ENCODE measurements at places on chromosomes 5 and 9.

- no peak for DNase-seq
These were observed 37.0 kb upstream of the PSD2 start for GRCh38 chr5:139758510-139759075.

- no peak for DNase-seq
These were observed 1.5 kb upstream of the DEPDC1B start for GRCh38 chr5:60701321-60701968.

- DNase-seq = no peak
These were observed 63.3 kb upstream of the SLCO6A1 start for GRCh38 chr5:102561894-102562760.

GRCh38 chr5:957748-958485 lies 50.7 kb upstream of the NKD2 start:
- no peak for DNase-seq

- DNase-seq = no peak
These were observed 304.1 kb downstream of the ARRDC3 start for GRCh38 chr5:91079037-91079436.

GRCh38 chr9:18268381-18268780 lies 205.6 kb upstream of the ADAMTSL1 start:
- DNase-seq = no peak

DNA sequence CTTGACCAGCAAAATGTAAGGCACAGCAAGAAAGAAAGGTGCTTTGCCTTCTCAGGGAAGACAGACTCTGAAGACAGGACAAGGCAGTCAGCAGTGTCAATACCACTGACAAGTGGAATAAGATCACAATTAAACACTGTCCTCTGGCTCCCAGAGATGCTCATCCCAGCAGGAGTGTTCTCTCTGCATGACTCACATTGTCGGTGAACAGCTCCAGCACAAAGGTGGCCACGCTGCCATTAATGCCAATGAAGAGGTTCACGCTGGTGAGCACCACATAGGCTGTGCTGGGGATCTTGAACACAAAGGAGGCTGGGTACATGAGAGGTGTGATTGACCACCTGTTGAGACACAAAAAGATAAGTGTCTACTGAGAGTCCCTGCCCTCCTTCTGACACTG lies 31.9 kb downstream of the NIPSNAP3B start:
- DNase-seq = no peak

- no peak for DNase-seq
These were observed 660.3 kb downstream of the TLR4 start for GRCh38 chr9:118364266-118365106.

- DNase-seq = no peak
These were observed 84.1 kb downstream of the FEM1C start for GRCh38 chr5:115460472-115460871.

DNA sequence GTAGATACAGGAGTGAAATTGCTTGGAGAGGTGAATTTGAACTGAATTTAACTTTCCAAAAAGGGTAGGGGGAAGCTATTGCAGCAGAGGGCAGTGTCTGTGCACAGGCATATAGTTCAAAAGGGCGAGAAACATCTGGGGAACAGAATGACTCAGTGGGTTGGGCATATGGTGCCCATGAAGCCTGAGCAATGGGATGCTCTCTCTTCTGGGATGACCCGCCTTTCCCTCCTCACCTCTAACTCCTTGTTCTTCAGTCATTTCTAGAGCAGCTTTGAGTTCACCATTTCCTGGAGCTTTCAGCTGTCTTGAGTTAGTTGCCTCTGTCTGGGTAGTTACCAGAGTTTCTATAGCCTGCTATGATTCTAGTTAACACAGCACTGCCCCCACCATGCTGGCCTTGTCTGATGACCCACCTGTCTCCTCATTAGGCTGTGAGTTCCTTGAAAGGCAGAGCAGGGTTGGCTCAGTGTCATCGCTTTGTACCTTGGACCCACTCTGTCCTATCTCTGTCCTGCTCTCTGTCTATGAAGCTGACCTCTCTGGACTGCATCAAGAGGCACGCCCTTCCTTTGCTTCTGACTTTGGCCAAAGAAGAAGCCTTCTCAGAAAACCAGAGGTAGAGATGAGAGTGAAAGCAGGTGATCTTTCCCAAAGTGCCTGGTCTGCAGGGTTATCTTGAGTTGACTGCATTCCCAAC lies 299.6 kb upstream of the KLF4 start:
- DNase-seq = no peak

GRCh38 chr5:135241536-135241935 lies 157.5 kb downstream of the MACROH2A1 start:
- no peak for DNase-seq

- peak; percentile 15 for DNase-seq
These were observed 2.5 kb downstream of the CENPP start for GRCh38 chr9:92328225-92328624.

Data from NCI-H1694 treated with DMSO at 0.1 percent for 48 hours (cell line).